ENCODE measurements at places on chromosomes 1 and 21.

GRCh38 chr1:160911441-160911840 lies 26.5 kb upstream of the ITLN1 start:
- peak; percentile 56 for DNase-seq

DNA sequence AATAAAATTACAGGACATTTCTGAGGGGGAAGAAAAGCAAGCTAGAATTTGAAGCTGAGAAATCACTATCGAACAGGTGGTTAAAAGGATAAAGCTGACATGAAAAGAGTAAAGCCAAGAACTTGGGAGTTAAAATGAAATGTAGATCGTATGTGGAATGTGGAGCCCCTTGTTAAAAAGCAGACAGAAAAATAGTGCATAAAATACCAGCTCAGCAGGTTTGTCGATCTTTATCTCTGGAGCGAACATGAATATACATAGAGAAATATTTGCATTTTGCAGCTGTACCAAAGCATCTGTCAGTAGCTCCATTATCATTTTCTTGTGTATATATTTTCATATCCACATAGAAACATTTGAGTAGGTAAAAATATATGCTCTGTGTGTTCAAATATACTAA lies 73.6 kb upstream of the CDC42BPA start:
- DNase-seq = no peak

DNA sequence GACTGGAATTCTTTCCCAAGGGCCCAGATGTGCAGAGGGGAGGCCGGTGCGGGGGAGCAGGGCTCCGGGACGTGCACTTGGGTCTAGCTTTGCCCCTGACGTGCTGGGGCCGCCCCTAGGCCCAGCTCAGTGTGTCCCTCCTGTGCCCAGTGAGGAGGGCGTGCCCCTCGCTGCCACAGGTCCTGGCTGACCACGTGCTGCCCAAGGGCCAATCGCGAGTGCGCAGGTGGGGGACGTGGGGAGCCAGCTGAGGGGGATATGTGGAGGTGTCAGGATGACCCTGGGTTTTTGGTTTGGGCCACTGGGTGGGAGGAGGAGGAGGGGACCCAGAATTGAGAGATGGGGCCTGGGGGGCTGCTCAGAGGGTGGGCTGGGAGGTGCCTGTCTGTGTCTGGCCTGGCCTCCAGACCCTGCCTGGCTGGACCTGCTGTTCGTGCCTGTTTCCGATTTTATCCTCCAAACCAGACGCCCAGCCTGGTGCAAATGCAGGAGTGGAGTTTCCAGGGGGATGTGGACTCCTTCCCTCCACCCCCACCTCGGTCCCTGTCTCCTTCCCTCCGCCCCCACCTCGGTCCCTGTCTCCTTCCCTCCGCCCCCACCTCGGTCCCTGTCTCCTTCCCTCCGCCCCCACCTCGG lies 6.1 kb upstream of the RNF223 start:
- peak; percentile 11 for DNase-seq

GRCh38 chr21:26969971-26970725 lies 3.3 kb upstream of the ADAMTS5 start:
- no peak for DNase-seq

DNA sequence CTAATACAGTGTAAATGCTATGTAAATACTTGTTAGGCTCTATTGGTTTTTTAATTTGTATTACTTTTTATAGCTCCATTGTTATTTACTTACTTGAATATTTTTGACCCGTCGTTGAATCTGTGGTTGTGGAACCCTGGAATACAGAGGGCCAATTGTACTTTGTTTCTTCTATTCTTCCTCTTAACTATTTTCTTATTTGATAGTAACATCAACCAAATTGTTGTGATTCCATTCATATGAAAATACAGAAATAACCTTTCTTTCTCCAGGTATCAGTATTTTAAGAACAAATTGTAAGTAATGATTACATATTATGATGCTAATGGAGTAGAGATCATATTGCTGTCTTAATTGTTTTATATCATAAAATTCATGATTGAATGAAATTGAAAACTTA lies 73.7 kb downstream of the FNBP1L start:
- no peak for DNase-seq

GRCh38 chr1:53393325-53393792 lies 65.5 kb upstream of the LRP8 start:
- peak; percentile 50 for DNase-seq

- DNase-seq = no peak
These were observed 72.4 kb downstream of the ATP5PO start for GRCh38 chr21:33843216-33843615.

DNA sequence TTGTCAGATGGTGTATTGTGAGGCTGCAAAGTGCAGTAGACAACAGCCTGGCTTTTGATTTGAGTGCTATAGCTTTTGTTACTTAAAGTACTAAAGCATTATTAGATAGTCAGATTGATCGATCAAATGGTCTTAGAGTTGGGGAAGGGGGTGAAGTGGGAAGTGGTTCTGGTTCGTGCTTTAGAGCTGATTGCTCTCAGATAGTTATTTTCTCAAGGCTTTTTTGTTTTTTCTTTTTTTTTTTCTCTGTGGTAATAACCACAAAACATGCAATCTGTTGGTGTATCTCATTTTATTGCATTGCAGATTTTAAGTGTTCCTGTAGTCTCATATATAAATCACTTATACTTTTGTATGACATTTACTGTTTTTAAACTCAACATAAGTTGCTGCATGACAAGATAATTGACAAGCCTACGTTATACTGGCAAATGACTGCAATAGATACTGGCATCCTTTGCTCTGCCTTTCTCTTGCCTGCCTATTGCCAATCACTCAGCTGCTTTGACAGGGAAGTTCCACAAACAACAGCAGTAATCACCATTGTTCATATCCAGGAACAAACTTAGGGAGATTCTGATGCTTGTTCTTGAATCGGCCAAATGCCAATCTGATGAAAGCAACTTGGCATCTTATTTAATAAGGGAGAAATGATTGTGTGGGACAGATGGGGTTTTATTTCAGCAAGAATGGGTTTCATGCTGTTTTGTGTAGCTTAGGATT lies 125.0 kb upstream of the B3GALT2 start:
- DNase-seq = no peak

- DNase-seq = no peak
These were observed 7.2 kb downstream of the CBR1 start for GRCh38 chr21:36076878-36077655.

GRCh38 chr21:45154511-45155508 lies 80.4 kb downstream of the ADARB1 start:
- DNase-seq = peak; percentile 91

DNA sequence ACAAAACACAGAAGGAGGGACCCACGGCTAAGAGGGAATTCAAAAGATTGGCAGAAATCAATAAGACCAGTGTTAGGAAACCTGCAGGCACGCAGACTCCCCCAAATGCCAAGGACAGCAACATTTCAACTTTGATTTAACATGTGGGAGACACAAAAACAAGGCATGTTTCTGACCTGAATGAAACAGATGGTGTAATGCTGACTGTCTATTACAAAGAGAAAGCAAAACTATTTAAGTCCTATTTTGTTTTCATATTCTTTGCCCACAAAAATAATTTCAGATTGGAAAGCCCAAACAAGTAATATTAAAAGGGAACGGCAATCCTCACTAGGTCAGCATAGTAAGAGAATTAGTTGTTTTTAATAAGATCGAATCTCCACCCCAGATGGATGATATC lies 107.9 kb downstream of the S1PR1 start:
- DNase-seq = peak; percentile 20

GRCh38 chr1:156815307-156815826 lies 1.3 kb downstream of the SH2D2A start:
- DNase-seq = peak; percentile 71

DNA sequence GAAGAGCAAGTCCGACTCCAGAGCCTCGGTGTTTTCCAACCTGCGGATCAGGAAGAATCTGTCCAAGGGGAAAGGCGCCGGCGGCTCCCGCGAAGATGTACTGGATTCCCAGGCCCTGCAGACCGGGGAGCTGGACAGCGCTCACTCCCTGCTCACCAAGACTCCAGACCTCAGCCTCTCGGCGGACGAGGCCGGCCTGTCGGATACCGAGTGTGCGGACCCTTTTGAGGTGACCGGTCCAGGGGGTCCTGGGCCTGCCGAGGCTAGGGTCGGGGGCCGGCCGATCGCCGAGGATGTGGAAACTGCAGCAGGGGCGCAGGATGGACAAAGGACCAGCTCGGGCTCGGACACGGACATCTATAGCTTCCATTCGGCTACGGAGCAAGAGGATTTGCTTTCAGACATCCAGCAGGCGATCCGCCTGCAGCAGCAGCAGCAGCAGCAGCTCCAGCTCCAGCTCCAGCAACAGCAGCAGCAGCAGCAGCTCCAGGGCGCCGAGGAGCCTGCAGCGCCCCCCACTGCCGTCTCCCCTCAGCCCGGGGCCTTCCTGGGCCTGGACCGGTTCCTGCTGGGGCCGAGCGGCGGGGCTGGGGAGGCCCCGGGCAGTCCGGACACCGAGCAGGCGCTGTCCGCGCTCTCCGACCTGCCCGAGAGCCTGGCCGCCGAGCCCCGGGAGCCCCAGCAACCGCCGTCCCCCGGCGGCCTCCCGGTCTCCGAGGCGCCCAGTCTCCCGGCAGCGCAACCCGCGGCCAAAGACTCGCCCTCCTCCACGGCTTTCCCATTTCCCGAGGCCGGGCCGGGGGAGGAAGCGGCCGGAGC lies 827 bp downstream of the FMN2 start:
- peak; percentile 82 for DNase-seq

- no peak for DNase-seq
These were observed 499.6 kb upstream of the B3GALT2 start for GRCh38 chr1:193685986-193686385.

Measured in iris pigment epithelial cell (primary cell).